ENCODE measurements at places on chromosomes 6 and 20.

DNA sequence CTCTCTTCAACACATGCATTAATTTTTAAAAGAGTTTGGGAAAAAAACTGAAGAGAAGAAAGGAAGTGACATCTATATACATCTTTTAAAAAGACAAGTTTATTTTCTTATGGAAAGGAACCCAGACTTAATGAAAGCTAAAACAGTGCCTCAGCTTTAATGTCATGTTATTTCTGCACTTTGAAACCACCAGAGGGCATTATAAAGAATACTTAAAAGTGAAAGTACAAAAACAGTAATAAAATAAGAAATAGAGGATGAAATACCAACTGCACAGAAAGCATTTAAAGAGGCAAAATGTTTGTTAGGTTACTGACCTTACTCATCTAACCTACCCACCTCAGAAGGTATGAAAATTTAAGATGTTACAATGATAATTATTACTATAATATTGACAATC lies 98.8 kb downstream of the HUS1B start:
- DNase-seq, result no peak

- DNase-seq, result no peak
These were observed 126.2 kb downstream of the RNF144B start for GRCh38 chr6:18513253-18513798.

DNA sequence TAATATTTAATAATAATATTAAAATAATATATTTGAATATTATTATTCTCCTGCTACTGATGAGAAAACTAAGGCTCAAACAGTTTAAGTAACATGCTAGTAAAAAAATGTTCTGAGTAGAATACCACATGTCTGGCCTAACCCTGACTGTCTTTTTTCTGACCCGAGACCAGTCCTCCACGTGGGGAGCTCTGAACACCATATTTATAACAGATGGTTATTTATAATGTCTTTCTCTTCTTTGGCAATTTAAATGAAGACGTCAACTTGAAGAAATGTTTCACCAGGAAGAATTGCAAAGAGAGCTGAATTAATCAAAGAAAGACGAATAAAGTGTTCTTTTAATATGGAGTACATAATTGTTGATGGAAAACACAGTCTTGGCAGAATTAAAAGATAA lies 82.0 kb downstream of the SLC22A3 start:
- DNase-seq, result no peak

DNA sequence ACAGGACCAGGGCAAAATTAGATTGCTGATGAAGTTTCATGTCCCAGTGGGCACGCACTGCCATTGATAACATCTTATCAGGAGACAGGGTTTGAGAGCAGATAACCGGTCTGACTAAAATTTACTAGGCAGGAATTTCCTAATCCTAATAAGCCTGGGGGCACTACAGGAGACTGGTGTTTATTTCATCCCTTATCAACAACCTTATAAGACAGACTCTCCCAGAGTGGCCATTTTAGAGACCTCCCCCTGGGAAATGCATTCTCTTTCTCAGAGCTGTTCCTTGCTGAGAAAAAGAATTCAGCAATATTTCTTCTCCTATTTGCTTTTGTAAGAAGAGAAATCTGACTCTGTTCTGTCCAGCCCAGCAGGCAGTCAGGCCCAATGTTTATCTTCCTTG lies 423.4 kb upstream of the IMPG1 start:
- no peak for DNase-seq

- DNase-seq, result peak; percentile 4
These were observed 43.7 kb downstream of the DSTN start for GRCh38 chr20:17613328-17614175.

DNA sequence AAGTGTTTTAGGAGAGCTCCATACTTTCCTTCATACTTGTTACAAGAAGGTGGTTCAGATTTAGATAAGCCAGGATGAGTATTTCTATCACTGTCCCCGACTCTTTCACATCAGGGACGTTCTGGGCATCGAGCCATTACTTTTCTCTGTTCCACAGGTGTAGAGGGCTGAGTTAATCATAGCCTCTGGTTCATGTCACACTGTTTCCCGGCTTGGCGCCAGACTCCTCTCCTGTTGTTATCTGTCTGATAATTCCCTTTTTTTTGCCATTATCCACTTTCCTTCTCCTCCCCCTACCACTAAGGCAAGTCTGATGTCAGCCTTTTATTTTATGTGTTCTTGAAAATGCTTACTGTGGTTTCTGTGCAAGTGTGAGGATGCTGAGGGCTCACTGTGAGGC lies 593.4 kb downstream of the UTRN start:
- no peak for DNase-seq

- no peak for DNase-seq
These were observed 22.7 kb downstream of the TMX4 start for GRCh38 chr20:7996898-7997297.

- no peak for DNase-seq
These were observed 10.8 kb downstream of the CAGE1 start for GRCh38 chr6:7378740-7379139.

DNA sequence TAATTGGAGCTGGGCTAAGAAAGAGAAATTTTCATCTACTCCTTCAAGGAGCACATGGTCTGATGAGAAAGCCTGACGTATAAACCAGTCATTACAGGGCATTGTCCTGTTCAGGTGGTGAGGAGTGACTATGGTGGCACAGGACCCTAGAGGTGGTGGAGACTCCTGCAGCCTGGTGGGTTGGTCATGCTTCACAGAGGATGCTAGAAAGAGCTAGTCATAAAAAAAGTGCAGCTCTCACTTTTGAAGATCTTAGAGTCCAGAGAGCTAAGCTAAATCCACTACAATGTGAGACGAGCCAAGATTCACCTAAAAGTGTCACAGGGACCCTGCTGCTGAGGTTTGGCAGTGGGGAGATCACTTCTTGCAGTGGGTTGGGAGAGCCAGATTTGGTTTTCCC lies 9.8 kb upstream of the ZNF831 start:
- no peak for DNase-seq

GRCh38 chr6:15550546-15551123 lies 112.2 kb downstream of the DTNBP1 start:
- no peak for DNase-seq

Data from GM12892 (cell line).